NCI-H2081 (cell line): ENCODE measurements at places on chromosomes 3 and 15.

- DNase-seq = no peak
These were observed 315.2 kb downstream of the UACA start for GRCh38 chr15:70447928-70448698.

DNA sequence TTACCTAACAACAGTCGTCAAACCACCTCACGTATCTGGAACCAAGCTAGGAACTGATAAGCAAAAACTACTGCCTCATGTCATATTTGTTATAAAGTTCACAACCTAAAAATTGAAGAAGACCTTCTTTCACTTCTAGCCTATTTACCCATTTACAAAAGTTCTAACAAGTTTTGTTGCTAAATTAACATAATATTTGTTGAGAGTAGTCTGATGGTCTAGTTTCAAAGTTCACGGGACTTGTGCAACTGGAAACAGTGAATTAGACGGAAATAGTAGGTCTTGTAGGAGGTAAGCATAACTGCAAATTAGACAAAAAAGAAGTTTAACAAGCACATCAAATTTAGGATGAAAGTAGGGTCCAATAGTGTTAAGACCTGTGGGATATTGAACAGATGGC, 51.9 kb downstream of the CCR4 start:
- no peak for DNase-seq

GRCh38 chr3:177358091-177358976, 161.1 kb upstream of the TBL1XR1 start:
- no peak for DNase-seq

- DNase-seq = no peak
These were observed 2.6 kb downstream of the LTF start for GRCh38 chr3:46462111-46462510.

- no peak for DNase-seq
These were observed 1489.2 kb upstream of the GBE1 start for GRCh38 chr3:83250613-83251012.

DNA sequence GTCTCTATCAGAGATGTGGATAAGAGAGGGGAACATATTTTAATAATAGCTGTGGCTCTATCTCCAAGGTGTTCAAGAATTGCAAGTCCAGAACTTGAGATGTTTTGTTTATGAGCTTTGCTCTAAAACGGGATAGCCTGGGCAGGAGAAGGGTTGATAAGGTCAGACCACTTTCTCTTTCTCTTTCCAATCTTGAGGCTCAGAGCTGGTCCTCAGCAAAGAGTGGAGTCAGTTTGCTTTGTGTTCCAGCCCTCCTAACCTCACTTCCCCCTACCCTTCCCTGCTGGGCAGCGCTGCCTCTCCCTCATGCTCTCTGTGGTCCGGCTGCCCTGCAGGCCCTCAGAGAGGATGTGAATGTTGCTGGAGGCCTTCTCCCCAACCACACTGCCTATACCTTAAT, 13.8 kb downstream of the KLHL6 start:
- no peak for DNase-seq

DNA sequence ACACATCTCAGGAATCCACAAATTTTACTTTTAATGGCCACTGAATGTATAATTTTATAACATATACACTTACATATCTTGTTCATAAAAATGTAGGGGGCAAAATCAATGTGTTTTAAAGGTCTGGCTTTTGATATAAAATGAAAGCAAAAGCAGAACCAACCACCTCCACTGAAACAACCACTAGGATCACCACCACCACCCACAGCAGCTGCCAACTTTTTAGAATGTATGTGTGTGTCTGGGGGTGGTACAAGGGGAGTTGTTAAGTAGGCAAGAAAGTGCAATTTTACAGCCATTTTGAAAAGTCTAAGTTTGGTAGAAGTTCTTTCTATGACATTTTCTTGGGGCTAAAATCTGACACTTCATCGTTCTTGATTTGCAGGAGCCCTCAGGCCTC, 44.0 kb downstream of the OTOL1 start:
- DNase-seq = no peak

GRCh38 chr3:90026406-90026805, 919.0 kb downstream of the EPHA3 start:
- DNase-seq = no peak

- no peak for DNase-seq
These were observed 14.2 kb upstream of the MB21D2 start for GRCh38 chr3:192931825-192932224.

DNA sequence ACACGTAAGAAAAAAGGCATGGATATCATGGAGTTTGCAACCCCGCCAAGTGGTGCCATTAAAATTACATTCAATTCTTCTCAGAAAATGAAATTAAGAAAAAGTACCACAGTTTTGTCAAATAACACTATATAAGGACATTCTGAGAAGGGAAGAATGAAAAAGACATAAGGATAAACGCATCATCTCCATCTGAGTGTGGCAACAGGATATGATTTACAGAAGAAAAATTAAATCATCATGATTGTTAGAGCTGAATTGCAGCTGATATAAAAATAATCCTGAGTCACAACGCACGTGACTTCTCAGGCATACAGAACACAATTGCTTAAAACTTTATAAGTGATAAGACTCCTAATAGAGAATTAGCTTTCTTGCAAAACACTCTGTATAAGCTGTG, 133.8 kb downstream of the GREM1 start:
- no peak for DNase-seq

DNA sequence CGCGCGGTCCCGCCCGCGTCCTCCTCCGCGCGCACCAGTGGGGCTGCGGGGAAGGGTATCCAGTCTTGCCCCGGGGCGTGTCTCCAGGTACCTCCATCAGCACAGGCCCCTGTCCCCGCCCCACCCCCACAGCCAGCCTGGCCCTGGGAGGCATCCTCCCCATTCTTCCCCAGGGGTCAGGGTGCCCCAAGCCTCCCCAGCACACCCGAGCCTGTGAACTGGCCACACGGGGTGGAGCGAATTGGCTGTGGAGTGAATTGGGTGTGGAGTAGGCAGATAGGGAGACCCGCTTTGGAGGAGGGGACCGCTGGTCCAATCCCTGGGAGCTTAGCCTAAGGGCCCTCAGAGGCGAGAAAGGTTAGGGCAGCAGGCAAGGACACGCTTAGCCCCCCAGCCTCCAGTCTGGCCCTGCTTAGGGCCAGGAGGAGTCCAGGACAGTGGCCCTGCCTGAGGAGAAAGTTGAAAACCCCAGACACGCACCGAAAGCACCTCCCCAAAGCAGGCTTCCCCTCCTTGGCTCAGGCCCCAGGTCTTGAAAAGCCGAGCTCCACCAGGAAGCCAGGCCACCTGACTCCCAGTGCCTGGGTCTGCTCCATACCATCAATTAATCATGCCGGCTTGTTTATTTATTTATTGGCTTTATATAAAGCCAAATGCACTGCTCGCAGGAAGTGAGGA, 107.7 kb upstream of the SLC6A11 start:
- no peak for DNase-seq

DNA sequence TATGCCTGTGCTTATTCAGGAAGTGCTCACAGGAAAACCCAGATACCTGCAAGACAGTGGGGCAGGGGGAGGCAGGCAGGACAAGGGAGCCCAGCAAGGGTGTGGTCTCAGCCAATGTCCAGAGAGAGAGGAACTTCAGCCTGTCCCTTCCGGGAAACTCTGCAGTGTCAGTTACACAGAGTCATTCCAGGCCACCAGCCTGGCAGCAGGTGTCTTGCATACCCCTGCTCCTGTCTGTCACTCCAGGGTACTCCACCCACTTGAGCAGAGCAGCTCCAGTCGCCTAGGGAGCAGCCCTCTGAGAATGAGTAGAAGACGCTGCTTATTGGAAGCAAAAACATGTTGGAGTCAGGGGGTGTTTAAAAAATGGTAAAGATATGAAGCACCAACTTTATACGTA, 431.2 kb upstream of the RGMA start:
- no peak for DNase-seq

DNA sequence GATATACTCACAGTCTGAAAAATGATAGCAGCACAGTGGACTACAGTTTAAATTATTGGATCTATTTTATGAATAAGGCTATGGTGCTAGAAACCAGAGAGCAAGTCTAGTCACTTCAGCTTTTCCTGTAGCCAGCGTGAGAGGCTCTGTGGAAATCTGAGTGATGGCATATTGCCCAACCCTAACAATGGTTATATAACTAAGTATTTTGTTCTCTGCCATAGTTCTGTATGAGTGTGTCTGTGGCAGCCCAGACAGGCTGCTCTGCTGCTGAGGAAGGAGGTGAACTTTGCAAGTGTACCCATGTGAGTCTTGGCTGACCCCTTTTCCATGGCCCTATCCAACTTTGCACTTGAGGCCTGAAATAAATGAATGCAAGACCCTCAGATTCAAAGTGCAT, 105.7 kb downstream of the LRTM1 start:
- no peak for DNase-seq
